ENCODE measurements at places on chromosomes 3 and 15. TPM values are rescaled to one million over a fixed set of nuclear protein-coding genes. Genes with fewer than 3 reads are reported as not detected.

CHST14 gene
- 14.9 TPM for total RNA-seq

RPUSD2 gene
- total RNA-seq = 7.6 TPM

PLSCR2 gene
- total RNA-seq = not detected

TGFBR2 gene
- 393 TPM for total RNA-seq

KNL1 gene
- total RNA-seq = 1.3 TPM

SAXO2 gene
- total RNA-seq = 0.25 TPM

OR5K2 gene
- total RNA-seq = not detected

NPHP3 gene
- total RNA-seq = 48.9 TPM

ARNT2 gene
- total RNA-seq = 9.4 TPM

GATA2 gene
- total RNA-seq = 5.5 TPM

FOXL2NB gene
- total RNA-seq = not detected

CCDC54 gene
- total RNA-seq = not detected

TRIM42 gene
- not detected for total RNA-seq

ALG1L2 gene
- not detected for total RNA-seq

SLC2A2 gene
- total RNA-seq = not detected

KLHL40 gene
- total RNA-seq = not detected

SLC22A13 gene
- 0.45 TPM for total RNA-seq

SLC51B gene
- total RNA-seq = not detected

SHC4 gene
- 2.2 TPM for total RNA-seq

FBN1 gene
- total RNA-seq = 4,431 TPM

SLC22A14 gene
- not detected for total RNA-seq

HIGD1A gene
- 75.1 TPM for total RNA-seq

CAPN3 gene
- 2.5 TPM for total RNA-seq

TGM4 gene
- not detected for total RNA-seq

Data from fibroblast of the aortic adventitia (primary cell).